ENCODE measurements at places on chromosomes 2 and 18. TPM values are rescaled to one million over a fixed set of nuclear protein-coding genes. Genes with fewer than 3 reads are reported as not detected.

DNA sequence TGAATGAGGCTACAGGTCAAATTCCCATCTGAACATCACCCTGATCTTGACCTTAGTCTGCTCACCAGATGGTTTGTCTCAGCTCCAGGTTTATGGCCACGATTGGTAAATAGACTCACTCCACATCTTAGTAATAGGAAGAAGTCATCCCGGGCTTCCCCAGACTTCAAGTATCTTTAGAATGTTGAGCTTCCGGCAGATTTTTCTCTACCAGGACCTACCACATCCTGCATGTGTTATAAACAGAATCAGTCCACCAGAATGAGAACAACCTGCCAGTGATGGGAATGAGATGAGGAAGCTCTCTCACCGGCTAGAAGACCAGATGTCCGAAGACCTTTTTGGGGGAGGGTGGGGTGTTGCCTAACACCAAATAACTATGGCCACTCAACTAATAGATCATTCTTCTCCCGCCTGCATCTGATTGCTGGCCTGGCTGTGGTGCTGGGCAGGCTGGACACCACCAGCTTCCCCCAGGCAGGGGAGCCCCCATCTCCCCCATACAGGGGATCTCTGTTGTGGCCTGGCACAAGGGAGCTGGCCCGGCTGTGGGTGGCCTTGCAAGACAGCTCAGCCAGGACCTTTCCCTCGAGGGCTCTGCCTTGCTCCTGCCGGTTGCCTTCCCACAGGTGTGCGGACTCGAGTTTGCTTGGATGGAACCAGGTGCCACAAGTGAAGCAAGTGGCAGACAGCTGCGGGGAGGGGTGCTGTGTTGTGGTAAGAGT, 88.5 kb downstream of the SH3RF3 start:
- no peak for DNase-seq
- peaks cover 29% of the 10 kb centered on the region for H3K4me1 ChIP-seq
- no peak overlapping the region for H3K4me3 ChIP-seq
- H3K36me3 ChIP-seq: no peaks in the 10 kb centered on the region
- peak overlapping the region; percentile 37 for H3K27ac ChIP-seq
- H3K27me3 ChIP-seq: no peaks in the 10 kb centered on the region

- H3K4me3 ChIP-seq: no peak overlapping the region
- no peaks in the 10 kb centered on the region for H3K4me1 ChIP-seq
- no peaks in the 10 kb centered on the region for H3K27me3 ChIP-seq
- DNase-seq: no peak
- no peak overlapping the region for H3K27ac ChIP-seq
- no peaks in the 10 kb centered on the region for H3K36me3 ChIP-seq
Measured at GRCh38 chr2:102284611-102285010, 26.8 kb upstream of the IL1RL1 start.

GRCh38 chr18:2602844-2603243, 31.5 kb downstream of the NDC80 start:
- no peak overlapping the region for H3K27ac ChIP-seq
- no peak overlapping the region for H3K4me3 ChIP-seq
- no peaks in the 10 kb centered on the region for H3K4me1 ChIP-seq

Gene DSEL
- total RNA-seq: 12.2 TPM

Gene MDH1B
- 12.7 TPM for total RNA-seq

GRCh38 chr2:10775021-10775780, 37.4 kb downstream of the PDIA6 start:
- DNase-seq: peak; percentile 49
- H3K4me3 ChIP-seq: no peak overlapping the region
- no peaks in the 10 kb centered on the region for H3K27me3 ChIP-seq

DNA sequence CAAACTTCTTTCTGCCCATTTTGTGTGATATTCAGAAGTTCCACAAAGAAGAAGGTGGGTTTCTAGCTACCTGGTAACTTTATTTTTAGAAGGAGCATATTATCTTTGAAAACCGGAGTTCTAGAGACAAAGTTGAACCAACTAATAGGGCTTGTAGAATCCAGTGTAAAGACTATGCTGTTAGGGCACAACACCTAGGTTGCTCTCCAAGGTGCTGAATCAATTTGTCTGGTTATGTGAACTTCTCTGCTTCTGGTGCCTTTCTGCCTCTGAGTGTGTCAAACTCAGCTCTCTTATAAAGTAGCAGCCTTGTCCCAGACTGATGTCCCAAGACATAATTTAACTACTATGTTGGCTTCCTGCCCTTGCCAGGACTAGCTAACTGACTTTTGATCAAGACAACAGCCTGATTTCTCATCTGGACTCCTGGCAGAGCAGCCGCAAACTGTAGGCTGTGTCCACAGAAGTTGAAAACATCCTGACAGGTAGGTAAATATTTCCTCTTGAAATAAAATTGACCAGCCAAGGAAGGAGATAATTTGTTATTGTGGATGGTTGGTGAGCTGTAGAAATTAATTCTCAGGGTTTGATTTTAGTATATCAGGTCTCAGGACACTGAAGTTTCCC, 119.4 kb downstream of the CYRIA start:
- peaks cover 4% of the 10 kb centered on the region for H3K36me3 ChIP-seq
- H3K4me3 ChIP-seq: no peak overlapping the region
- no peak for DNase-seq
- no peak overlapping the region for H3K27ac ChIP-seq
- H3K27me3 ChIP-seq: no peaks in the 10 kb centered on the region

- no peaks in the 10 kb centered on the region for H3K36me3 ChIP-seq
- no peak for DNase-seq
- H3K27ac ChIP-seq: no peak overlapping the region
Measured at GRCh38 chr2:96315400-96316071, 9.6 kb upstream of the ITPRIPL1 start.

Gene E2F6
- total RNA-seq: 9.0 TPM

DNA sequence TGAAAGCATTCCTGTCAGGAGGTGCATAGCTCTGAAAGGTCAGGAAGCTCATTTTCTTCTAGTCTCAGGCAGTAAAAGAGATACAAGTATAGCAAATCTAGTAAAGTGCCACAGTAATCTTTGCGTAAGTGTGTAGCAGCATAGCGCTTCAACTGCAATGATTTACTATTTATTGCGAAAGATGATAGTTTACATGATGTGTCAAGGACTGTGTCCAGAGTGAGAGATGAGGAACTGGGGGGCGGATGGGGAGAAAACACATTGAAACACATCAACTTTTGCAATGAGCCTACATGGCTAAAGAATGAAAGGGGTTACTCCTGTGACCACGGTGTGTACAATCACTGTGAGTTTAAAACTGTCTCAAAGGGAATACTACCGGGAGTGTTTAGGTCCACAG, 644.4 kb downstream of the GALR1 start:
- no peak overlapping the region for H3K4me3 ChIP-seq
- no peak for DNase-seq
- no peaks in the 10 kb centered on the region for H3K36me3 ChIP-seq
- H3K27ac ChIP-seq: no peak overlapping the region
- H3K27me3 ChIP-seq: no peaks in the 10 kb centered on the region
- no peaks in the 10 kb centered on the region for H3K4me1 ChIP-seq

DNA sequence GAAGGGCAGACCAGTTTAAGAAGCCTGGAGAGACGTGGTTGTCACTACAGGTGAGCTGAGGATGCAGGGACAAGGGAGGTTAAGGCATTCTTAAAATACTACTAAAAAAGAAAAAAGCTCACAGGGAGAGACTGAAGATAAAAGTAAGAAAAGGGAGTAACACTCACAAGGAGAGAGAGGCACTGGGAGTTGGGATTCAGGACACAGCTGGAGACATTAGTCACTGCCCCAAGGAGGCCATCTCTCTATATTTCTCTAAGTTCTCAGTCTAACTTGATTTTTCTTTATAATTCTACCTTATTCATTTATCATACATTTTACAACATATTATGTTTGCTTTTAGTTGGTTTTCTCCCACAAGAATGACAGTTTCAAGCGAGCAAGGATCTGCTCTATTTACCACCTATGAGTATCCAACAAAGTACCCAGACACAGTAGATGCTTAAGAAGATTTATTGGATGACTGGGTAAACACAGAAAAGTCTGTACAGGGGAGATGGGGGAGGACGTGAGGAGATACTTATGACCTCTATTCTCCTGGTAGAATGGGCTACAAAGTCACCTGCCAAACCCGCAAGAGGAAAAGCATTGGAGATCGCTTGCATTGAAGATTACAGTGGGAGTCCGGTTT, 2.2 kb downstream of the SERPINE2 start:
- H3K27me3 ChIP-seq: peaks cover 20% of the 10 kb centered on the region
- peaks cover 8% of the 10 kb centered on the region for H3K4me1 ChIP-seq
- no peak for DNase-seq
- H3K27ac ChIP-seq: no peak overlapping the region
- no peak overlapping the region for H3K4me3 ChIP-seq

GRCh38 chr2:105068387-105068786, 30.5 kb downstream of the MRPS9 start:
- no peaks in the 10 kb centered on the region for H3K27me3 ChIP-seq
- no peak overlapping the region for H3K27ac ChIP-seq
- DNase-seq: no peak
- no peaks in the 10 kb centered on the region for H3K4me1 ChIP-seq
- no peak overlapping the region for H3K4me3 ChIP-seq
- H3K36me3 ChIP-seq: peaks cover 3% of the 10 kb centered on the region

Gene KHK
- 6.3 TPM for total RNA-seq

- no peak overlapping the region for H3K4me3 ChIP-seq
- H3K4me1 ChIP-seq: peaks cover 2% of the 10 kb centered on the region
- DNase-seq: no peak
- H3K27me3 ChIP-seq: no peaks in the 10 kb centered on the region
- peak overlapping the region; percentile 37 for H3K27ac ChIP-seq
Measured at GRCh38 chr18:58272209-58272608, 228.2 kb downstream of the NEDD4L start.

Gene RAB17
- 97.2 TPM for total RNA-seq

DNA sequence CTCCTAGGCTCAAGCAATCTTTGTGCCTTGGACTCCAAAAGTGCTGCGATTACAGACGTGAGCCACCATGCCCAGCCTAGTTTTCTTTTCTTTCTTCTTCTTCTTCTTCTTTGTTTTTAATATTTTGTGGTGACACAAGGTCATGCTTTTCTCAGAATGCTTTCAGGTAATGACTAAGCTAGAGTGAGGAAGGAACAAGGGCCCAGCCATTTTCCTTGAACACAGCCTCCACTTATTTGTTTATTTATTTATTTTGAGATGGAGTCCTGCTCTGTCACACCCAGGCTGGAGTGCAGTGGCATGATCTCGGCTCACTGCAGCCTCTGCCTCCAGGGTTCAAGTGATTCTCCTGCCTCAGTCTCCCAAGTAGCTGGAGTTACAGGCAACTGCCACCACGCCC, 74.3 kb upstream of the ST3GAL5 start:
- no peaks in the 10 kb centered on the region for H3K36me3 ChIP-seq
- peaks cover 5% of the 10 kb centered on the region for H3K4me1 ChIP-seq
- H3K27me3 ChIP-seq: no peaks in the 10 kb centered on the region
- H3K4me3 ChIP-seq: no peak overlapping the region
- DNase-seq: no peak

- no peak for DNase-seq
- H3K4me1 ChIP-seq: no peaks in the 10 kb centered on the region
- H3K4me3 ChIP-seq: peak overlapping the region; percentile 33
- no peaks in the 10 kb centered on the region for H3K36me3 ChIP-seq
- H3K27ac ChIP-seq: no peak overlapping the region
Measured at GRCh38 chr2:142880279-142880678, 2.8 kb downstream of the KYNU start.

DNA sequence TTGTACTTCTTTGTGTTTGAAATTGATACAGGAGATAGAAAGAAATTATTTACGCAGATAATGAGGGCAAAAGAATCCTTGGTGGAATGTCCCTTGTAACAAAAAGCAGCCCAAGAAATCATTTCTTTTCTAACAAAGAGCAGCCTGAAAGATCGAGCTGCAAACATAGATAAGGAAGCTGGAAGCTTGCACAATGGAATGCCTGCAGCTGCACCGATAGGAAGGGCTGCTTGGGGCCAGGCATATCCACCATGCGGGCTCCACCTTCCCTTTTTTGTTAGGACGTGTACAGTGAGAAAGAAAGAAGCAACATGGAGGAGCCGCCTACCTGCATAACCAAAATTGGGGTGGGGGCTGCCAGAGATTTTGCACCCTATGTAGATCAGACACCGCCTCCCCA, 568.7 kb downstream of the METTL4 start:
- H3K4me1 ChIP-seq: peaks cover 8% of the 10 kb centered on the region
- H3K36me3 ChIP-seq: no peaks in the 10 kb centered on the region
- DNase-seq: no peak
- no peaks in the 10 kb centered on the region for H3K27me3 ChIP-seq
- H3K4me3 ChIP-seq: no peak overlapping the region

GRCh38 chr2:196783431-196784094, 15.9 kb downstream of the GTF3C3 start:
- H3K4me1 ChIP-seq: no peaks in the 10 kb centered on the region
- H3K27me3 ChIP-seq: no peaks in the 10 kb centered on the region
- H3K36me3 ChIP-seq: peaks cover 57% of the 10 kb centered on the region
- no peak for DNase-seq
- H3K27ac ChIP-seq: no peak overlapping the region

GRCh38 chr2:161980976-161981375, 93.0 kb downstream of the DPP4 start:
- no peaks in the 10 kb centered on the region for H3K27me3 ChIP-seq
- DNase-seq: no peak
- no peaks in the 10 kb centered on the region for H3K36me3 ChIP-seq
- no peaks in the 10 kb centered on the region for H3K4me1 ChIP-seq

DNA sequence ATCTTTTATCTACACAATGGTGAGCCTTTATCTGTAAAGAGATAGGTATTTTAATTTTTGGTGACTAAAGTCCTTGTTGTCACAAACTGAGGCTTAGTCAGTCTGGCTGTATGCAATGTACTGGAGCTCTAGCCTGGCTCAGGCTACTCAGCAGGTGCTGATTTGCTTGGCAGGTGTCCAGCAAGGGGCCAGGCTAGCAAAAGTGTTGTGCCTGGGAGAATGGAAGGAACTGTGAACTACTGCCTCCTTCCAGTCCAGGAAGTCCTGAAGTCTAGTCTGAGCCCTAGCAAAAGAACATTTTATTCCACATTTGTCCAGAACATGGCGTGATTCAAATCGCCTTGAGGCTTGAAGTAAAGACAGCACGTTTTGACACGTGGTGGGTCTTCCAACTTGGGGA, 260.5 kb downstream of the CCDC85A start:
- DNase-seq: peak; percentile 36
- H3K27ac ChIP-seq: no peak overlapping the region
- H3K4me1 ChIP-seq: no peaks in the 10 kb centered on the region
- H3K4me3 ChIP-seq: no peak overlapping the region

Data from upper lobe of left lung (tissue), 6 donors.